ENCODE measurements at places on chromosomes 3 and 15.

- no peak for DNase-seq
Observed at GRCh38 chr3:69005791-69006482, 7.5 kb downstream of the EOGT start.

DNA sequence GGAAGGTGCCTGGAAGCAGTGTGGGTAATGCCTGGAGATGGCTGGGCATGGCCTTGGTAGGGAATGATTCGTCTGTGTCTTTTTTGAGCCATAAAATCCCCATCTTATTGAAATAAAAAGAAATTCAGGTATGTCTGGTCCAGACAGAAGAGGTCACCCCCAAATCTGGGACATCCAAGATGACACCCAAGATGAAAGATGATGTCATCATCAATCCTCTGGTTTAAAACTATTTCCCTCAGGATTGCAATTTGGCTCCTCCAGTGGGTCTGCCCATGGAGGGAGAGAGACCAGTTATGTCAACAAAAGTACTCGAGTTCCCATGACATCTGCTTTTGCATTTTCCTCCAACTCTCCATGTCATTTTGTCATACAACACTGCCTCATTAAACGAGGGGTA is 16.7 kb upstream of the CCR9 start:
- no peak for DNase-seq

DNA sequence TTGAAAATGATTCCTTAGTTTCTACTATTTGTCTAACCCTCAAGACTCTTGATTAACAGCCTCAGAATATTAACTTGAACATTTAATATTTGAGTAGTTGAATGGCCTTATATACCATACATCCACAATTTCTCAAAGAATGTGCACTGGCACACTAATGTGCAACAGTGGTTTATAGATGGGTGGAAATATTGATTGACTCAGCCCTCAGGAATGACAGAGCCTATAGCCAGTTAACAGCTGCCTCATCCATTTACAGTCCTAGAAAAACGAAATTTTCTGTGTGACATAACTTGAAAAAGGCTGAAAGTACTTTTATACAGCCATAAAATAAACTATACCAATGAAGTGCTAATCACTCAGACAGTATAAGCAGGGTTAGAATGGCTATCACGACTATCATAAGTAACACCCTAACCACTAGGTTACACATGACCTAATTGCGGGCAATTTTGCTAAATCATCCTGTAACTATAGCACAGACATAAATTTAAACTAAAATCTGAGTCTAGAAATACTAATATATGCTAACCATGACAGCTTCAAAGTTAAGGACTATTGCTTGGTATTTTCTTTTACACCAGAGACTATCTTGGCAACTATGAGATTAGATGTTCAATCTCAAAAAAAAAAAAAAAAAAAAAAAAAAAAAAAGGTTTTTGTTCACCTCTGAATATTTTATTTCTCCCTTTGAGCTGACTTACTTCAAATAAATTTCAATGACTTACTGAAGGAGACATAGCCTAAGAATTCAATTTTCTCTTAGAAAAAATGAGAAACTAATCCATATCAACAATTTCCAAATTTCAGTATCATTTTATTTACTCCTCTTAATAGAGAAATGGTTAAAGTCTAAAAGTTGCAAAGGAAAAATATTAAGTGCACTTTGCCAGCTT is 9.3 kb downstream of the SECISBP2L start:
- no peak for DNase-seq

DNA sequence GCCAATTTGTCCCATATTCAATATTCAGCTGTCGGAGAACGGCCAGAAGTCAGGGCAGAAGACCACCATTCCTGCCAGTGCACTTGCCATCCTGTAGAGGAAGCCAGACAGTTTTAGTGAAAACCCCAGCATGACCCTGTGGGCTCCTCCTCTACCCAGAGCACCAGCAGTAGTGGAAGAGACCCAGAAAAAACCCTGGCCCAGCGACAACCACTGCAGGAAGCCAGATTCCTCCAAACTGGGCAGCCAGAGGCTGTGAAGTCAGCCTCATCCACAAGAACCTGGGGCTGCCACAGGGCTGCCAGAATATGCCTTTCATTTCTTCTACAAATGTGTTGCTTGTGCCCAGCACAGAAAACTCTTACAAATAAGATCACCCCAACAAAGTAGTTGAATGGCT is 67.3 kb downstream of the HMCES start:
- no peak for DNase-seq

- no peak for DNase-seq
Observed at GRCh38 chr3:78858174-78858573, 909.6 kb downstream of the ROBO1 start.

DNA sequence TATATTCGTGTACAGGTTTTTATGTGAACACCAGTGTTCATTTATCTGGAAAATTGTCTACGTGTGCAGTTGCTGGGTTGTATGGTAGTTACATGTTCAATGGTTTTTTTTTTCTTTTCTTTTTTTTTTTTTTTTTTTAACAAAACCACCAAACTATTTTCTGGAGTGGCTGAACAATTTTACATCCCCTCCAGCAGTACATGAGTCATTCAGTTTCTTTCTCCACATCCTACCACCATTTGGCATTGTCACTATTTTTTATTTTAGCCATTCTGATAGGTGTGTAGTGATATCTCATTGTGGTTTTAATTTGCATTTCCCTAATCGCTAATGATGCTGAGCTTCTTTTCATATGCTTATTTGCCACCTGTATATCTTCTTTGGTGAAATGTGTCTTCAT is 256.3 kb upstream of the EOMES start:
- no peak for DNase-seq

DNA sequence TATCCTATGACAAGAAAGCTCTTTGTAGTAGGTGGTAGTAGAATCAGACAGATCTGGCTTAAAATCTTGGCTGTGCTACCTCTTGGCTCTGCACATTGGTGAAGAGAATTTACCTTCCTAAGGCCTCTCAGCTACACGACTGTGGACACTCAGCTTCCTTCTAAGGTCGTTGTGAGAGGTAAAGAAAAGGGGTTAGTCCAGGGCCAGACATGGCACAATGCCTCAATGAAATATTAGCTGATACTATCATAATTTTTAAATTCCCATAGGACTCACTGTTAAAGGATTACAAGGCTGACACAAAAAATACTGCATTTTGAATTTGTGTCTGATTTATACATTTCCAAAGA is 80.4 kb downstream of the IGF1R start:
- DNase-seq, result no peak
